Gastroesophageal sphincter (tissue), 4 donors: ENCODE measurements at places on chromosomes 5 and 9. TPM values are rescaled to one million over a fixed set of nuclear protein-coding genes. Genes with fewer than 3 reads are reported as not detected.

- no peak for ATAC-seq
Observed at GRCh38 chr5:56993241-56993640, 41.3 kb upstream of the MIER3 start.

CCNJL gene
- total RNA-seq: 0.35 TPM

DNA sequence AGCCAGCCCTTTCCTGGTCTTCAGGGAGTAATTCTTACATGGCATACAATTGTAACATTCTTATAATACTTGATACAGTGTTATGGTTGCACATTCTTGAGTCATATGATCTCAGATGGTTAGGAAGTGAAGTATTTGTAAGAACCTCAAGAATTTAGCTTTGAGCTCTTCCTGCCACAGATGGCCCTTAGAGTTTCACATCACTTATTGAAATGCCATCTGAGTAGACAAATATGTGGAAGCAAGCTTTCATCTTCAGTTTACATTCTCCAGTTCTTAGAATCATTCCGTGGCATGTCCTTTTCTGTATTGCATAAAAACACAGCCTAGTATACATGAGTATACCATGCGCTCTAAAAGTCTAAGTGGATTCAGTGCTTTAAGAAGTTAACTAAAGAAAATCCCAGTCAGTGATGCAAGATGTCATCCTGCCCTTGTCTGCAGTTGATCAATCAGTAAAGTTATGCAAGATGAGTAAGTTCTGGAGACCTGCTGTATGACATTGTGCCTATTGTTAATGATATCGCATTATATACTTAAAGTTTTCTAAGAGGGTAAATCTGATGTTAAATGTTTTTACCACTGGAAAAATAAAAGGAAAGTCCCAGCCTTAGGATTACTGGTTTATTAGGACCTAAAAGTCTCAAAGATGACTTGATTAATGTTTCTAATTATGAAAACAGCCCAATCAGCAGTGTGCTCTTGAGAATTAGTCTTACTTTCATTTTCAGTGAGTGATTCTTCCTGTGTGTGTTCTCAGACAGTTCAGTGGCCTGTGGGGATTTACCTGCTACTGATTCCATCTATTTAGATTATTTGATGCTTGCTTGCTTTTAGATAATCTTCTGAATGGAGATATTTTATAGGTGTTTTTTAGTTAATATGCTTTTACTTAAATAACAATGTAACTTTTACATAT, 29.4 kb downstream of the RHOBTB3 start:
- peak; percentile 70 for ATAC-seq

GRCh38 chr5:100595152-100595811, 60.1 kb downstream of the FAM174A start:
- peak; percentile 72 for ATAC-seq

DNA sequence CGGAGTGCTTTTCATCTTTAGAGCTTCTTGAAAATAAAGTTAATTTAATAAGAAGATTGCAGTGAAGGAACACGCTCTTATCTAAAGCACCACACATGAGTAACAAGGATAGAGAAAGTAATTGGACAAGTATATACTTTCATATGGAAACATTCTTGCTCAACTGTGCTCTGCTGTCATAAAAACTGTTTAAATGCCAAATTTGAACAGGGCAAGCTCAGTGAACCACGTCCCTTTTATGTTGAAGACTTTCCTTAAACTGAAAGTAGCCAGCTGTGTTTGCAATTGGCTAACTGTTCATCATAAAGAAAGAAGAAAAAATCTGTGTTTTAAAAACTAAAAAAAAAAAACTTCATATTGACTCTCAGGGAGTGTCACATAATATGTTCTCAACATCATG, 1610.7 kb upstream of the C9orf72 start:
- ATAC-seq: no peak
